Stimulated activated CD4-positive, alpha-beta T cell treated with anti-CD3 and anti-CD28 coated beads, Interleukin-1b, Interleukin-23, amount 100 ng/mL, for 1 hour (primary cell): ENCODE measurements at places on chromosomes 2 and 18.

GRCh38 chr18:28594034-28594433 is 417.1 kb upstream of the CDH2 start:
- no peak for DNase-seq

DNA sequence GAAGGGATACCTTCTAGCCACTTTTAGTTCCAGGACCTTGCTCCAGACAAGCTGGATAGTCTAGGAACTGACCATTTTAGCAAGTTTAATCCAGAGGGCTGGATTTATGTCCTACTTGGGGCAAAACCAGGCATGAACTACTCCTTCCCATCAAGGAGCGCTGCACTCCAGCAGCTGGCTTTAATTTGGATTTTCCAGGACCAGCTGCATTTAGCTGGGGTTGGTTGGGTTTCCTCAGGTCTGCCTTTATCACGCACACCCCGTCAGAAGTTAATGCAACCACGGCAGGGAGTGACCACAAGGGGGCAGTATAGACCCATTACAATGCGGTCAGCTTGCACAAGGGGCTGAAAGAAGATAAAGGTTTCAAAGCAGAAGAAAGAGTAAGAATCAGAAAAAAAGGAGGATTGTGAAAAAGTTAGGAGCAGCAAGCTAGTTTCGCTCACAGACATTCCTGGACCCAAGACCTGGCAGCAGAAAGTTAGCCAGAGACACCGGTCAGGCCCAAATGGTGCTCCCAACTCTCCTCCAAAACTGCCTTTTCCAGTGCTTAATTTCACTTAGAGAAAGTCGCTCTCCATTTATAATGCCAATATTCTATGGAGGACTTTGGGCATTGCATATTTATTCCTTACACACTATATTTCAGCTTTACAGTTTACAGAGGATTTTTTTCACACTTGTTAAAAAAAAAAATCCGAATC is 40.1 kb downstream of the SLC4A1AP start:
- peak; percentile 68 for DNase-seq

DNA sequence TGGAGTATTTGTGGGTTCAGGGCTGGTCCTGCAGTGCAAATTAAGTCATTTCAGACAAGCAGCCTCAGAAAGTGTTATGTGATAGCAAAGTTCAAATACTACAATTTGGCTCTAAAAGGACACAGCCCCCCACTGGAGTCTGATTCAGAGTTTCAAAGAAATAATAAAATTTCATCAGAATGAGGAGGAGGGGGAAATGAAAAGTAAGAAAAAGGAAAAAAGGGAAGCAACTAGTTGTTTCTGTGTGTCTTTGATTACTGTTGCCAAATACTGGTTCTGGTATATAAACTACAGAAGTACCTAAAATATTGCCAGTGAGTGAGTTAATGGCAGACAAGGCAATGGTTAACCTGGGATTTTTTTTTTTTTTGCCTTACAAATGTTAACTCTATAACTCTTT is 773.9 kb downstream of the BCL11A start:
- no peak for DNase-seq

GRCh38 chr2:178114462-178114861 is 2.2 kb downstream of the RBM45 start:
- no peak for DNase-seq

DNA sequence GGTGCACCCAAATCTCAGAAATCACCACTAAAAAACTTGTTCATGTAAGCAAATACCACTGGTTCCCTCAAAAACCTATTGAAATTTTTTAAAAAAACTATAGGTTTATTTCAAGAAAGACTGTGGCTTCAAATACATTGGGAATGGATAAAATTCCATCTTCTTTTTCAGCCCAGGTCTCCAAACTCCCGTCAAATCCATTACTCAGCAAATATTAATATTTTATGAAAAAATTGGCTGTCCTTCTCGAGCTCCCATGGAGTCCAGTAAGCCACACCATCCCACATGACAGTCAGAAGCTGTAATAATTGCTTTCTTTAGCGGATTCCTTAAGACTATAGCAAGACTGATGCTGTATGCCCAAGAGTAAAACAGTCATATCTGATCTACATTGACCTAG is 204.4 kb upstream of the DOK6 start:
- no peak for DNase-seq

DNA sequence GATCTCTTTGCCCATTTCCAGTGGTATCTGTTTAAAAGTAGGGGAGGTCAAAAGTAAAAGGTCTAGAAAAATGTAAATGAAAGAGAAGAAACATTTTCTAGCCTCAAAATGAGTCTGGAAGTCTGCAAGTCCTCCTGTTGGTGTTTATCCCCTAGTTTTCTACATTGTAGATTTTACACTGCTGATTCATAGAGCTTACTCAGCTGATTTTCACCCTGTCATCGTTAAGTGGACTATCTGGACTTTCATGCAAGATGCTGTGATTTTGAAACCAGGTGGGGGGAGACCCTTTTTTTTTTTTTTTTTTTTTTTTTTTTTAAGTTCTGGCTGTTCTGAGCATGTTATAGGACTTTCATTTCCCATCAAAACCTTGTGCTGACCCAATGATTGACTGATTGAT is 10.3 kb downstream of the HOXD3 start:
- DNase-seq: no peak

- no peak for DNase-seq
Observed at GRCh38 chr18:42929857-42930256, 185.6 kb downstream of the RIT2 start.

DNA sequence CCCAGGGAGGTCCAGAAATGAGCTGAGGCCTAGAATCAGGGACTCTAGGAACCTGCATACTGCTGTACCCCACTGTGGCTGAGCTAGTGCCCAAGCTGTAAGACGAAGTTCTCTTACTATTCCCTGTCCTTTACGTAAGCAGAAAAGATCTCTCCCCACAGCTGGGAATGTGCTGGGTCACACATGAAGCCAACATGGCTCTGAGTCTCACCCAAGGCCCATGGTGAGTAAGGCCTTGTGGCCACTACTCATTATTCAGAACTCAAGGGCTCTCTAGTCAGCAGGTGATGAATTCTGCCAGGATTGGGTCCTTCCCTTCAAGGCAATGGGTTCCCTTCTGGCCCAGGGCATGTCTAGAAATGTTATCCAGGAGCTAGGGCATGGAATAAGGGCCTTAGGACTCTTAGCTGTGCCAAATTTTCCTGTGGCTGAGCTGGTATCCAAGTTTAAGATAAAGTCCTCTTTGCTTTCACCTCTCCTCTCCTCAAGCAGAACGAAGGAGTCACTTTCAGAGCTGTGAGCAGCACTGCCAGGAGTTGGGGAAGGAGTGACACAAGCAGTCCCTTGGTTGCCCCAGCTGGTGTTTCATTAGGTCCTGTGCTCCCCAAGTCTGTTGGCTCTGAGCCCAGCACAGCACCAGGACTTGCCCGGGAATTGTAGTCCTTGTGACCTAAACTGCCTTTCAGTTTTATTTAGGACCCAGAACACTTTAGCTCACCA is 707.6 kb downstream of the SLC4A3 start:
- DNase-seq: no peak
